ENCODE measurements at places on chromosomes 1 and 21.

- no peak for DNase-seq
These were observed 52.8 kb downstream of the TNFSF18 start for GRCh38 chr1:172997941-172998361.

DNA sequence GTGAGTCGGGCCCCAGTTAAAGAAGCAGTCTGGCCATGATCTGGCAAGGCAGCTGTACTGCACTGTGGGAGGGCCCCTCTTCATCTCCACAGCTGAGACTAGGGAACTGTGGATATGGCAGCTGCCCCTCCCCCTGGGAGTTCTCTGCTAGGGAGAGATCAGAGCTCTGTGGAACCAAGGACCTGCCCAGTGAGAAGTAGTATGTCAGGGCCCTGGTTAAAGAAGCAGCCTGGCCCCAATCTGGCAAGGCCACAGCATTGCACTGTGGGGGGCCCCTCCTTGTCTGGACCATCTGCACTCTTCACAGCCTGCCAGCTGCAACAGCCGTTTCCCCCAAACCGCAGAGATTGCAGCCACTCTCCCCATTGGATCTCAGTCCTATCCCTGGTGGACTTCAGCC lies 208.5 kb downstream of the DNAH14 start:
- DNase-seq = no peak

- DNase-seq = no peak
These were observed 6.9 kb upstream of the LRP8 start for GRCh38 chr1:53334781-53335180.

GRCh38 chr1:197690074-197690473 lies 85.2 kb downstream of the DENND1B start:
- DNase-seq = no peak

- no peak for DNase-seq
These were observed 15.6 kb downstream of the LRRC8D start for GRCh38 chr1:89836252-89837035.

GRCh38 chr1:69315823-69316222 lies 251.9 kb upstream of the LRRC7 start:
- DNase-seq = no peak

DNA sequence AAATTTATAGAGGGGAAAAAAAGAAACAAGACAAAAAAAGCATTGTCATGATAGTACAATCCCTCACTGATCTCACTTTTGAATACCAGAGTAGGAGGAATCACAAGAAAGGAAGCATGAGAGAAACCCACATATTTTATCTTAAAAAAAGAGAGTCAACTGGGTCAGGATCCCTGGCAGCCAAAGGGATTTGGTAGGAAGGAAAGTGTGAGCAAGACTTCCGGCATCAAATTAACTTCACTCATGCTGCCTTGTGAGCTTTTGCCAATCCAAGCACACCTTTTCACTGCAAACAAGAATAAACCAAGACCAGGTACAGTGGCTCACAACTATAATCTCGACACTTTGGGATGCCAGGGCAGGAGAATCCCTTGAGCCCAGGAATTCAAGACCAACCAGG lies 53.1 kb downstream of the SLC9C2 start:
- no peak for DNase-seq

- no peak for DNase-seq
These were observed 191.2 kb downstream of the DISC1 start for GRCh38 chr1:231817801-231818200.

- DNase-seq = no peak
These were observed 112.9 kb downstream of the HLX start for GRCh38 chr1:220991959-220992704.

DNA sequence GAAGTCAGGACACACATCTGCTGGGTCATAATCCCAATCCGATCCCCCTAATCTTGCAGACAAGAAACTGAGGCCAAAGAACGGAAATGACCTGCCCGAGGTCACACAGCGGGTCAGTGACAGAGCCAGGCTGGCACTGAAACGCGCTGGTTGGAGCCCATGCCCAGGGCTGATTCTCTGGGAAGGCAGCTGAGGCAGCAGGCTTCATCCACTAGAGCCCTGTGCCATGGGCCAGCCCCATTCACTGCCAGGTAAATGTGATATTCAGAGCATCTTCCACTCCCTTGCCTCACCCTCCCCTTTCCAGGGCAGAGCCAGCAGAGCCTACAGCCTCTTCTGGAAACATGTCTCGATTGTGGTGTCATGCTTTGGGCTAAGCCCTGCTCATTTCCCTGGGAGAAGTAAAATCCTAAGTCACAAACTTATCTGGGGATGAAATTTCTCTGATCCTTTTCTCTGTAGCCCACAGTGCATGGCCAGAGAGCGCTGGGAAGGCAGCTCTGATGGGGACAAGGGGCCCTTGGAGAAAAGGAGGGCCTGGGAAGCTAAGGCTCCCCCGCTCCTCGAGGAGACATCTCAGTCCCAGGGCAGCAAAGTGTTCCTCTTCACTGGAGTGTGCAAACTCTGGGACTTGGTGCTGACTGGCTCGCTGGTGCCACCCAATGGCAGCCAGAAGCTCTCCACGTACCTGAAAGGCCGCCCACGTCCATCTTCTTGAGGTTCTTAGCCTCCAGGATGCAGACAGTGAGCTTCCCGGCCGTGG lies 110.4 kb downstream of the SYT2 start:
- DNase-seq = peak; percentile 80

DNA sequence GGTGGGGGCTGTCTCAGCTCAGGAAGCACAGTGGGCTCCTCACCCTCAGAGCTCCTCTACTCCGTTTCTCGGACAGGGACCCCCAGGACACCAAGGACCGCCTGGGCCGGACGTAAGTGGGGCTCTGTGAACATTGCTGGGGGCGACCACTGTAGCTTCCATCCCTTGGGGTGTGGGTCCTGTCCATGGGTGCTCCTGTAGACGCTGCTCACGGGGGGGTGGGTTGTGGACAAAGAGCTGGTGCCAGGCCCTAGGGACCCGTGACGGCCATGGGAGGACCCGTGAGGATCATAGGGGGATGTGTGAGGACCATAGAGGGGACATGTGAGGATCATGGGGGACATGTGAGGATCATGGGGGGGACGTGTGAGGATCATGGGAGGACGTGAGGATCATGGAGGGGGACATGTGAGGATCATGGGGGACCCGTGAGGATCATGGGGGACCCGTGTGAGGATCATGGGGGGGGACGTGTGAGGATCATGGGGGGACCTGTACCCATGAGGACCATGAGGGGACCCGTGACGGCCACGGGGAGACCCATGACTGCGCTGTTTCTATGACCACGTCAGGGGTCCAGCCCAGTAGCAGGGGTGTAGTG lies 18.1 kb downstream of the COL6A1 start:
- peak; percentile 53 for DNase-seq

DNA sequence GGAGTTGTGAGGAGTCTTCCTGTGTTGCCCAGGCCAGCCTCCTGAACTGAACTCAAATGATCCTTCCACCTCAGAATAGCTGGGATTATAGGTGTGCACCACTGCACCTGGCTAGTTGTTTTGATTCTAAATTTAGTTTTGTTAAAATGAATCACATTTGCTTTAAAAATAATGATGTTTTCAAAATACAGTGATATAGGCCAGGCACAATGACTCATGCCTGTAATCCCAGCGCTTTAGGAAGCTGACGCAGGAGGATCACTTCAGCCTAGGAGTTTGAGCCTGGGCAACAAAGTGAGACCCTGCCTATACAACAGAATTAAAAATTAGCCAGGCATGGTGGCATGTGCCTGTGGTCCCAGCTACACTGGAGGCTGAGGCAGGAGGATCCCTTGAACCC lies 24.3 kb downstream of the RTCA start:
- DNase-seq = no peak

DNA sequence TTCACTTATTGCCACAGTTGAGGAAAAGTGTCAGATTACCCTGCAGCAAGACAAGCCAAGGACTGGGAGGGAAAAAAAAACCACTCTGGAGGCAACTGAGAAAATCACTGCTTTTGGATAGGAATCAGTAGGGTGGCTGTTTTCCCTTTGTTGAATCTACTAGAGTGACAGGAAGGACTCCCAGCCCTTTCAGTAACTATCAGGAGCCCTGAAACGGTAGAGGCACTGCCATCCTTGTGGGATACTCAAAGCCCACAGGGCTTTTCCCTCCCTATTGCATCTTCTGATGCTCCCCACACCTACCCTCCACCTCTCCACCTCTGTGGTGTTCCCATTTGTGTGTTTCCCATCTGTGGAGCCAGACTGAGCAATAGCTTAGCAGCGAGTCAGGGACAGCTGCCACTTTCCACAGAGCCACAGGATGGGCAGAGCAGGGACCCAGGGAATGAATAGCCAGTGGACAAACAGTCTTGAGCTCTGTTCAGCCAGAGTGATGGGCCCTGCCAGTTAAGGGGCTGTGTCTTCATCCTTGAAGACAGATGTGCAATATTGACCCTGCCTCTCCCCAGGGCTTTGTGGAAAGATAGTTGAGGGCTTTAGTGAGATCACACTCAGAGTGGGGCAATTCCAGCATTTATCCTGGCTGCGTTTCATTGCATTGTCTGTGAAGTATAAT lies 13.9 kb downstream of the UBIAD1 start:
- DNase-seq = no peak

GRCh38 chr1:219433001-219433400 lies 179.9 kb downstream of the ZC3H11B start:
- no peak for DNase-seq

- DNase-seq = no peak
These were observed 1.6 kb downstream of the CD1B start for GRCh38 chr1:158329733-158330132.

DNA sequence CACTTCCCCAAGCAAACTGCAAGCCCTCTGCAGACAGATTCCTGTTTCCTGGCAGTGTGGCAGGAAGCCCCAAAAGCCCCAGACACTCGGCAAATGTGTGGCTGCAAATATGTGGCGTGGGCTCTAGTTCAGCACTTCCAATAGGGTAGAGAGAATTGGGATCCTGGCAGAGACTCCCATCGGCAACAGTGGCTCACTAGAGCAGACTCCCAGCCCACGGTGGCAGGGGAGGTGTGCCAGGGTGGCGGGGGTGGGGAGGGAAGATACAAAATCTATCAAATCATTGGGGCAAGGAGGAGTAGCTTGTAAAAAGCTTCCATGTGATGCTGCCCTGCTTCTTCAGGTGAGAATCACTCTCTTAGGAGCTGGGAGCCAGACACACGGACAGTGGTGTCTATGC lies 25.9 kb downstream of the COL16A1 start:
- DNase-seq = no peak

- DNase-seq = no peak
These were observed 7.7 kb upstream of the ECE1 start for GRCh38 chr1:21297975-21298374.

DNA sequence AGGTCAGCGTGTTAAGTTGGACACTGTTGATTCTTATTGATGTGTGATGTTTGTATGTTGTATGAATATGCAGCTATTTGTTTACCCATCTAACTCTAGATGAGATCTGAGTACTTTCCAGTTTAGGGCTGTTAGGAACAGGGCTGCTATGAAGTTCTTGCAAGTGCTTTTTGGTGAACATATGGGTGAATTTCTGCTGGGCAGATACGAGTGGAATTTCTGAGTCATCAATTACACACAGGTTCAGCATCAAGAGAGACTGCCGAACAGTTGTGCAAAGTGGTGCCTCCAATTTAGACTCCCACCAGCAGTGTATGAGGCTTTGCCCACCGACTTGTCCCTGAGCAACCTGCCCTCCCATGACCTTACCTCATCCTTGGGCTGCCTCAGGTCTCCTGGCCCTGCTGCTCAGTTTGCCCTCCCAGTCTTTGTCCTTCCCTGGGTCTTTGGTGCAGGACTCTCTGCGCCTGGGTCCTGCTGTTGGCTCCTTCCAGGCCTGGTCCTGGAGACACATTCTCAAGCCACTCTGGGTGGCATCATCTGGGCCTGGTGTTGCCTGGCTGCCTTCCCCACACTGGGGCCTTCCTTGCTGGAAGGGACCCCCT lies 343.6 kb downstream of the PTPRU start:
- no peak for DNase-seq

DNA sequence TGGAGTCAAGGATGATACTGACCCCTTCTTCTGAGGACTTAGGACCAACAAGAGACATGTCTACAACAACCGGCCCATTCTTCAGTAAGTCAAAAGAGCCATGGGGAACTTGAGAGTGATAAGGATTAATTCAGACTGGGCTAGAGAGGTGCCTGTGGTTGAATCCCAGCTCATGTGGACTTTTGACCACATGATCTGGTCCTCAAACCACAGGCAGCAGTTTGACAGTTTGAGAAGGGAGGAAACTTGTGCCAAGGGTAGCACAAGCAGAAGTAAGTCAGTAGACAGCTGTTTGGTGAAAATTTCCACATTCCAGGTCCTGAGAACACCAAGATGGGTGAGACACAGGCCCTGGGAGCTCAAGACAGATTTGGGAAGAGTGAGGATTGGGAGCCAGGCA lies 19.8 kb downstream of the SH3BP5L start:
- DNase-seq = no peak

DNA sequence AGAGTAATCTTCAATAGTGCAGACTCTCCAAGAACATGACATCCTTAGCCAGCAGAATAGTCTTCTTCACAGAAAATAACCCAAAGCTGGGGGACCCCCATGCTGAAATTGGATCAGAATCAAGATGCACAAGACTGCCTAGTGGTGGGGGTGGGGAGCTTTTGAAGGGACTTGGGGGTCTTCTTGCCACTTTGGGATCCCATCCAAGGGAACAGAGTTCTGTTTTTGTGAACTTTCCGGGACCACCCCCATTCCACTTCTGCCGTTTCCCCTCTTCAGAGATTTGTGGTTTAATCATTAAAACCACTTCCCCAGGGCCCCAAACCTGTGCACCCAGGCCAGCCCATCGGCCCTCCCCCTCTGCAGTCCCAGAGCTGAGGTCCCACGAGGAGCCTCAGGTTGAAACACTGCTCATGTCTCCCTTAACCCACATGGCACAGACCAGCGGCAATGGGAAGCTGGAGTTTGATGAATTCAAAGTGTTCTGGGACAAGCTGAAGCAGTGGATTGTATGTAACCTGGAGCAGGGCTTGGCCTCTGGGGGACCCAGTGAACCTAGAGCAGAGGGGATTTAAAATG lies 44.9 kb downstream of the CAPN9 start:
- no peak for DNase-seq

- no peak for DNase-seq
These were observed 8.6 kb downstream of the FNDC5 start for GRCh38 chr1:32861904-32862695.

DNA sequence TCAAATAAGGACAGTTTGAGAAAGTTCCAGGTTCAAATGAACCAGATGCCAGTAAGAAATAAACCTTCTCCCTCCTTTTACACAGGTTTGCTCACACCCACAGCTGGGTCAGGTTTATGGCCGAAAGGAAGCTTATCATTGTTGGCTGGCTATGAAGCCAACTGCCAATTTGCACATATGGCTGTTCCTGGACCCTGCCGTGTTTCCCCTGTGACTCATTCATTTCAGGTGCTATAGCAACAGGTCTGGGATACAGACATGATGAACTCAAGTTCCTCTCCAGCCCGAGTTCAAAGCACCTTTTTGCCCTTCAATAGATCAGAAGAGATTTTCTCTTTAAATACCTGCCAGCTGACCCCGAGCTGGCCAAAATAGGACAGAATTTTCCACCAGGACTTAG lies 134.4 kb upstream of the SMYD2 start:
- no peak for DNase-seq

- no peak for DNase-seq
These were observed 49.5 kb downstream of the TGFBR3 start for GRCh38 chr1:91836331-91837040.

All from sciatic nerve (tissue), 2 donors.